ENCODE measurements at places on chromosomes 7 and 10. TPM values are rescaled to one million over a fixed set of nuclear protein-coding genes. Genes with fewer than 3 reads are reported as not detected.

Gene CD36
- 6.8 TPM for total RNA-seq

Gene C1QL3
- not detected for total RNA-seq

DNA sequence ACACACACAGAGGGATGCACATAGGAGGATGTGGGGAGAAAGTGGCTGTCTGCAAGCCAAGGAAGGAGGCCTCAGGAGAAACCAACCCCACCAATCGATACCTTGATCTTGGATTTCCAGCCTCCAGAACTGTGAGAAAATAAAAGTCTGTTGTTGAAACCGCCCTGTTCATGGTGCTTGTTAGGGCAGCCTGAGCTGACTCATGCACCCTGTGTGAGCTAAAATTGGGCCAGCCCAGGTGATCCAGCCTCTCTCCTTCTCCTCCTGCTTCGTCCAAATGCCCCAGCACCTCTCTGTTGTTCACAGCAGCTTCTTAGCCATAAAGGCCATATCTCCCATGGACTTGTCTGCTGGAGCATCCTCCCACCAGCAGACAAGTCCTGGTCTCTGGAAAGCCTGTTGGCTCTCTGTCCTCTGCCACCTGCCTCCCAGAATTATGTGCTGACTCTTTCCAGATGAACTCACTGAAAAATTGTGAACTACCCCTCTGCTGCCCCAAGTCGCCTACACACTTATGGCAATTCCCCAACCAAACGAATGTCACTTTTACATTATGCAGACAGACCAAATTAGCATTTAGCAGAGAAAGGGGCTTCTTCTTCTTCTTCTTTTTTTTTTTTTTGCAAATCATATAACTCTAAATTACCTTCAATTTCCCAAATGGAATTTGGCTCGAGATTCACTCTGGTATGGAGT lies 30.2 kb upstream of the CARD11 start:
- H3K4me3 ChIP-seq: no peak overlapping the region
- peaks cover 2% of the 10 kb centered on the region for H3K27me3 ChIP-seq
- H3K27ac ChIP-seq: no peak overlapping the region
- H3K36me3 ChIP-seq: peaks cover 20% of the 10 kb centered on the region

DNA sequence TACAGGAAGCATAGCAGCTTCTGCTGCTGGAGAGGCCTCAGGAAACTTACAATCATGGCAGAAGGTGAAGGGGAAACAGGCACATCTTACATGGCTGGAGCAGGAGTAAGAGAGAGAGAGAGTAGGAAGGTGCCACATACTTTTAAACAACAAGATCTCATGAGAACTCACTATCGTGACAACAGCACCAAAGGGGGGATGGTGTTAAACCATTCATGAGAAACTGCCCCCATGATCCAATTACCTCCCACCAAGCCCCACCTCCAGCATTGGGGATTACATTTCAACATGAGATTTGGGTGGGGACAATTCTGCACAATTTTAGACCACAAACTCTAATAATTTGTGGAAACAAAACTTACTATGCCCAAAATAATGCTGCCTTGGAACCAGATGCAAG lies 16.8 kb upstream of the ARMC3 start:
- peaks cover 3% of the 10 kb centered on the region for H3K36me3 ChIP-seq
- H3K4me1 ChIP-seq: no peaks in the 10 kb centered on the region
- no peak overlapping the region for H3K4me3 ChIP-seq

DNA sequence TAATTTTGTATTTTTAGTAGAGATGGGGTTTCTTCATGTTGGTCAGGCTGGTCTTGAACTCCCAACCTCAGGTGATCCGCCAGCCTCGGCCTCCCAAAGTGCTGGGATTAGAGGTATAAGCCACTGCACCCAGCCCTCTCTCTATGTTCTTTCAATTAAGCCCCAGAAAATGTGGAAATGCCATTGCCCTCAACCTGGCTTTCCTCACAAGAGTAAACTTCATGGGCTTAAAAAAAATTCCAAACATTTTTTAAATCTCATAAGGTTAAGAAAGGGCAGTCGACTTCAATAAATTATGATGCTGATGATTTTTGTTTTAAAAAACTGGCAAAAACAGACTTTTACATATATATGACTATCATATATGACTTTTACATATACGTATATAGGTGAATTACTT lies 107.6 kb downstream of the TES start:
- H3K36me3 ChIP-seq: no peaks in the 10 kb centered on the region
- no peak overlapping the region for H3K4me3 ChIP-seq
- peaks cover 15% of the 10 kb centered on the region for H3K27me3 ChIP-seq
- H3K4me1 ChIP-seq: no peaks in the 10 kb centered on the region
- no peak for DNase-seq

DNA sequence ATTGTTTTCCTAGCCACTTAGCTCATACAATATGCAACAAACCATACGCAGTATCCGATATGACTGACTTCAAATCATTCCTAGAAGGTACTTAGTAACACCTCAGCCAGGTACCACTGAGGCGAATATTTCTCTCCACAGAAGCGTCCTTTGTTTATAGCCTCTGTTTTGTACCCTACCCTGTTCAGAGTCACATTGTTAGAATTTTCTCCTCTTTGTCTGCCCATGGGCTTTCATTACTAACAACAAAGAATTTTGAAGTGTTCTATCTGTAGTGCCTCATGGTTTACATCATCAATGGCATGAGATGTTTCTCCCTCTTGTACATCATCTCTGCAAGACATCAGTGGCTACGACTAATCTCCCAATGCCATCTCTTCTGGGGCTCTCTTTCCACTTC lies 212.4 kb upstream of the GLI3 start:
- no peaks in the 10 kb centered on the region for H3K36me3 ChIP-seq
- no peak for DNase-seq
- H3K27me3 ChIP-seq: no peaks in the 10 kb centered on the region

DNA sequence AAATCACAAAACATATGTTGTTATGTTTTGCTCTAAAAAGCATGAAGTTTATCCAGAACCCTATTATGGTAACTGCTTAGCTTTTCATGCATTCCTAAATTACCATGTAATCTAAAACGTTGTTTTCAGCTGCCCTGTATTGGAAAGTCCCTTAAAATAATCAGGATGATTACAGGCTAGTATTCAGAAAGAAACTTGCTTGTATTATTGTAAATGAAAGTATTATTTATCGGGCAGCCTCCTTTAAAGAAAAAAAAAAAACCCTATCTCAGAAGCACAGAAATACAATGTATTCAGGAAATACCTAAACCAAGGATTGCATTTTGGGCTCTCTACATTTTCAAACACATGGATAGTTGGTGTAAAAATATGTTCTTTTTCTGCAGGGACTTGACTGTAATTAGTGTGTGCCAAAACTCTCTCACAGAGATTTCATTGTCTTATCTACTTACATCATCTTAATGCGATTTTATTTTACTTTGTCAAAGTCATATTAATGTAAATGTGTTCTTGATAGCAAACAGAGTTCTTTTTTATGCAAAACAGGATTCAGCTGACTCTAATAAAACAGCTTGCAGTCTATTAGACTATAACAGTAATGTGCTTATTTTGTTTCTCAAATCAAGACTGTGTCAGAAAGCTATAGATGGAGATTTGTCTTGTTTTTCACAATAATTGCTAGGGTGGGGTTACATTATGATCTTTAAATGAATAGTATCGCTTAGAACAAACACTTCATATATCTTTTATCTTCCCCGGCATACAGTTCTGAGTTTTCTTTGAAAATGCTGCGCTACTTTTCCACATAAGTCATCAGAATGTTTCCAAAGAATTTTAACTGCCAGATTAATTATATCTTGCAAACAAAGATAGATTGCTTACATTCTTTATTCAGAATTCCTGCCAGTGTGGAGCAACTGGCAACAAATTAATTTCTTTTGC lies 65.3 kb upstream of the ARID5B start:
- H3K4me1 ChIP-seq: no peaks in the 10 kb centered on the region
- H3K4me3 ChIP-seq: no peak overlapping the region
- no peak for DNase-seq
- peaks cover 2% of the 10 kb centered on the region for H3K27me3 ChIP-seq
- H3K36me3 ChIP-seq: no peaks in the 10 kb centered on the region

DNA sequence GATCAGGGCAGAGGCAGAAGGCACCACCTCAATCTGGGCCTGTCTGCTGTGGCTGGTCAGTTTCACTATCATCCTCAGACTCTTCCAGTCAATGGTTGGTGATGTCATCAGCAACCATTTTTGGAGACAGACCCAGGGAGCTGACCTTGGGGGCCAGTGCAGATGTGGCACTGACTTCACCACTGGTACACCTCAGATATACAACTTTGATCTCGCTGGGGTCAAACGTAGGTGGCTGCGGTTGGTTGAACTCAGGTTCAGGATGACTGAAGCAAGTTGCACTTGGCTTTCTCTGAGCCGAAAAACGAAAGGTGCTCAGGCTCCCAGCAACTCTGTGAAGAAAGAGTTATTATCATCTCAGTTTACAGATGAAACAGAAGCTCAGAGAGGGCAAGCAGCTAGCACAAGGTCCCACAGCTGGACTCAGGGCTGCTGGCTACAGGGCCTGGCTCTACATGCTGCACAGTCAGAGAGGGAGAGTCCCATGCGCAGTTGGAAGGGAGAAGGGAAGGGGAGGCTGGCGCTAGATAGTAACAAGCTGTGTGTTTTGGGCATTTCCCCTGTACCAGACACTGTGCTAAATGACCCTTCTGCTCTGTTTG lies 27.2 kb downstream of the ANKRD16 start:
- no peak overlapping the region for H3K27ac ChIP-seq
- no peak for DNase-seq
- H3K36me3 ChIP-seq: no peaks in the 10 kb centered on the region
- H3K4me1 ChIP-seq: peaks cover 5% of the 10 kb centered on the region

- no peak for DNase-seq
- H3K4me1 ChIP-seq: no peaks in the 10 kb centered on the region
- H3K36me3 ChIP-seq: no peaks in the 10 kb centered on the region
- no peaks in the 10 kb centered on the region for H3K27me3 ChIP-seq
Measured at GRCh38 chr10:131024259-131025131, 287.0 kb downstream of the TCERG1L start.

- H3K36me3 ChIP-seq: no peaks in the 10 kb centered on the region
- no peak overlapping the region for H3K4me3 ChIP-seq
- peaks cover 4% of the 10 kb centered on the region for H3K27me3 ChIP-seq
- H3K27ac ChIP-seq: no peak overlapping the region
Measured at GRCh38 chr7:148657929-148658328, 40.8 kb upstream of the CUL1 start.
